Testis (tissue), 5 donors: ENCODE measurements at places on chromosomes 7 and 10. TPM values are rescaled to one million over a fixed set of nuclear protein-coding genes. Genes with fewer than 3 reads are reported as not detected.

DNA sequence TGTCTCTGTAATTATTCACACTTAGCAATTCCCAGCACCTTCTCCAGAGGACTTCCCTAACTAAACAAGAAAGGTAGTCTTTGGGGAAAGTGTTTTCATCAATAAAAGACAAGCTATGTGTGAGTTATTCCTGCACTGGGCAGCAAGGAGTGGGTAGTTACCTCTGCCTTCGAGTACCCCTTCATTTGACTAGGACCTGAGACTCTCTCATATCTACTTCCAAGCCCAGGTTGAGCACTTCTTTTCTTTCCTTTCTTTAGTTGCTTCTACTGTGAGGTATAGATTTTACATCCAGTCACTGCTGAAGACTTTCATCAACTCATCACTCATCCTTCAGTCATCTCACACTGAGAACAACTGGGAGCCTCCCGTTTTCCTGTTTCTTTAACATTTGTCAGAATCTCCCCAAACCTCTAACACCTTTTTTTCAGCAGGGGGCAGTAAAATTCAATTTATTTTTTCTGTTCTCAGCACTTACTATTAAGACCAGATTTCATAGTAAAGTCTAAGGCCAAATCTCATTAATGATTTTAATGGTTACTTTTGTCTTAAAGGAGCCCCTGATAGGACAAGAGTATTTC is 80.1 kb upstream of the PRSS1 start:
- H3K36me3 ChIP-seq: no peaks in the 10 kb centered on the region
- no peaks in the 10 kb centered on the region for H3K4me1 ChIP-seq
- no peak overlapping the region for H3K4me3 ChIP-seq
- no peak for DNase-seq
- no peaks in the 10 kb centered on the region for H3K27me3 ChIP-seq

- peaks cover 27% of the 10 kb centered on the region for H3K4me1 ChIP-seq
- H3K4me3 ChIP-seq: no peak overlapping the region
- H3K36me3 ChIP-seq: no peaks in the 10 kb centered on the region
- DNase-seq: peak; percentile 67
- peak overlapping the region; percentile 41 for H3K27ac ChIP-seq
Measured at GRCh38 chr10:59337201-59337652, 25.1 kb downstream of the FAM13C start.

DNA sequence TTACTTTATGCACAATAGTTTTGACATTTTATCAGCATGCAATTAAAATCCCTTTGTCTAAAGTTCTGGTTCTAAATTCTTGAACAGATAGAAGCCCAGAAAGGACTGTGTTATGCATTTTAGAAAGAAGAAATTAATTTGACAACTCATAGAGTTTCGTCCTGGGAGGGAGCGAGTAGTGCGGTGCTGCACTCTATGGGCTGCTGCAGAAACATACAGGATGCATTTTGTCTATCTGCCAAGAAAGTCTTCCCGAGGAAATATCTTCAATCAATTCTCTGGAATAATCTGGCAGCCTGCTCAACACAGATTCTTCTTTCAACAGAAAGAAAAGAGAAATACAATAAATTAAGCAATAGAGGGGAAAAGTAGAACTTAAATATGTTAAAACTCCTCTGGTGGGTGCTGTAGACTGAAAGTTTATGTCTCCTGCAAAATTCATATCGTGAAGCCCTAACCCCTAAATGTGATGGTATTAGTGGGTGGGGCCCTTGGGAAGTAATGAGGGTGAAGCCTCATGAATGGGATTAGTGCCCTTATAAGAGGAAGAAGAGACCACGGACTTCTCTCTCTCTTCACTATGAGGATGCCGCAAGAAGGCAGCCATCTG is 39.0 kb upstream of the IFRD1 start:
- H3K27ac ChIP-seq: no peak overlapping the region
- peak; percentile 57 for DNase-seq
- no peaks in the 10 kb centered on the region for H3K27me3 ChIP-seq
- H3K4me1 ChIP-seq: no peaks in the 10 kb centered on the region
- H3K4me3 ChIP-seq: no peak overlapping the region
- no peaks in the 10 kb centered on the region for H3K36me3 ChIP-seq

Gene DPP6
- polyA plus RNA-seq: 26.0 TPM

Gene ZP3
- polyA plus RNA-seq: 2.0 TPM

Gene NCF1
- polyA plus RNA-seq: 8.3 TPM

DNA sequence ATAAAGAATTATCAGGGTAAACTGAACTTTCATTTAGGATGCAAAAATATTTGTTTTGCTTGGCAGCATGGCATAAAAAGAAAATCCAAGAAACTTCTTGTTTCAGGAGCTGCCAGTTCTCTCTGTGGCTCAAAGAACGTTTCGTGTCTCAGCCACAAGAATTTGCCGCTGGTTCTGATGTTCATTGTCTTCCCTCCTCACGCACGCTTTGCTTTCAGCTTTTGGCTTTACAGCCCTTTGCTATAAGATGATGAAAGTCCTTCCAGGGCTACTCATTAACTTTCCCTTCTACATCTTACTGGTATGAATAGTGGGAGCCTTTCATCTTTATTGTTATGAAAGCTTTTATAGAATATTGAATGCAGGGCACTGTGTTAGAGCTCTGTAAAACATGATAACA is 124.7 kb downstream of the BICC1 start:
- no peak overlapping the region for H3K27ac ChIP-seq
- no peak for DNase-seq
- H3K27me3 ChIP-seq: no peaks in the 10 kb centered on the region
- H3K4me3 ChIP-seq: no peak overlapping the region
- no peaks in the 10 kb centered on the region for H3K36me3 ChIP-seq

DNA sequence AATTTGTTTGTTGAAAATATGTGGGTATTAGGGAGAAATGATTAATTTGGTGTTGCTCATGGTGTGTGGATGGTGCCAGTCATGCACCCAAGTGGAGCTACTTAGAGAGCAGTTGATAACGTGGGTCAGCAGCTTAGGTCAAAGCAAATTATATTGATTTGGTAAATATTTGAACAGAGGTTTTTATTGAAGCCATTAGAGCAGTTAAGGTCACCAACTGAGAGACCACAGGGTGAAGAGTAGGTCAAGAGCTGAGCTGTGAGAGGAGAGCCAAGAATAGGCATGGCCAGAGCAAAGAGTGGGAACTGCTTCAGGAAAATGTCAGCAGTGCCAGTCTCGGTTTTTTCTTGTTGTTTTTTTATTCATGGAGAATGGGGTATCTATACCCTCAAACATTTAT is 97.9 kb downstream of the TMEM168 start:
- no peaks in the 10 kb centered on the region for H3K36me3 ChIP-seq
- H3K4me1 ChIP-seq: no peaks in the 10 kb centered on the region

DNA sequence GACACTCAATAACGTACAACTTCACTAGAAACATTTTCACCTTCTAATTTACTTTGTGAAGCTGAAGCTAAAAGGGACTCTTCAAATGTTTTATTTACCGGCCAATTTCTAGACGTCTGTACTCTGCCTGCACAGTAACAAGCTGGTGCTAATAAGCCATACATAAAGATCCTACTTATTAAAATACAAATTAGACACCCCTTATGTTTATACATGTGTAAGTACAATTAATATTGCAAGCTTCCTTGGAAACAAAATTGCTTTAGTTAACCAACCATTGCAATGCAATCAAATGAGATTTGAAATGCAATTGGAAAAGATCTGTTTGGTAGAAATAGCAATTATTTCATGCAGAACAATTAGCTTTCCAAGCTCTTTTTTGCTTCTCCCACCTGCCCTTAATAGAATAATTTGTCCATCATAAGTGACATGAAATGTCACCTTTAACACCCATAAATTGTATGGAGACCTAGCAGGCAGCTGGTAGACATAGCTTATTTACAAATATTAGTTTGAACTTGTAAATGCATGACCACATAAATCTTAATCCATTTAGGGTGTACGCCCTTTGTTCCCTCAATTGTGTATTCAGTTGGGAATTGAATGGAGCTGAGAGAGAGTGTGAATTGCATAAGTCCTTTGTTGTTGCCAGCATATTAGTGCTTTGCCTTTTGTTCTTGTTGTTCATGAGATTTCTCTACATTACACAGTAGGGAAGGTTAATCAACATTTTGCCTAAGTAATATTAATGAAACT is 277.1 kb downstream of the CACNA2D1 start:
- H3K4me3 ChIP-seq: no peak overlapping the region
- H3K27me3 ChIP-seq: no peaks in the 10 kb centered on the region
- no peak overlapping the region for H3K27ac ChIP-seq
- H3K4me1 ChIP-seq: no peaks in the 10 kb centered on the region

DNA sequence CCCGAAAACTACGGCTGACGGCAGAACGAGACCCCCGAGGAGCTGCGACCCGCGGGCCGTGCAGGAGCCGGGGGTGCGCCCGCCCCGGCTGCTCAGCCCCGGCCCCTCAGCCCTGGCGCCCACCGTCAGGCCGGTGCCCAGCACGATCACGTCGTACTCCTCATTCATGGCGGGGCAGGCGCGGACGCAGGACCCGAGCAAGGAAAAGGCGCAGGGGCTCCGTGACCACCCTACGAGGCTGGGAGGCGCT is 218 bp downstream of the GDI2 start:
- no peaks in the 10 kb centered on the region for H3K36me3 ChIP-seq
- H3K27ac ChIP-seq: peak overlapping the region; percentile 98
- DNase-seq: no peak
- no peaks in the 10 kb centered on the region for H3K27me3 ChIP-seq
- H3K4me3 ChIP-seq: peak overlapping the region; percentile 71

Gene AGR3
- polyA plus RNA-seq: 2.0 TPM

- no peak for DNase-seq
- no peak overlapping the region for H3K27ac ChIP-seq
- no peak overlapping the region for H3K4me3 ChIP-seq
- H3K4me1 ChIP-seq: peaks cover 4% of the 10 kb centered on the region
- no peaks in the 10 kb centered on the region for H3K36me3 ChIP-seq
Measured at GRCh38 chr7:45069444-45070253, 19.1 kb downstream of the NACAD start.

Gene ASB10
- polyA plus RNA-seq: 0.18 TPM
